ENCODE measurements at places on chromosomes 11 and 22.

DNA sequence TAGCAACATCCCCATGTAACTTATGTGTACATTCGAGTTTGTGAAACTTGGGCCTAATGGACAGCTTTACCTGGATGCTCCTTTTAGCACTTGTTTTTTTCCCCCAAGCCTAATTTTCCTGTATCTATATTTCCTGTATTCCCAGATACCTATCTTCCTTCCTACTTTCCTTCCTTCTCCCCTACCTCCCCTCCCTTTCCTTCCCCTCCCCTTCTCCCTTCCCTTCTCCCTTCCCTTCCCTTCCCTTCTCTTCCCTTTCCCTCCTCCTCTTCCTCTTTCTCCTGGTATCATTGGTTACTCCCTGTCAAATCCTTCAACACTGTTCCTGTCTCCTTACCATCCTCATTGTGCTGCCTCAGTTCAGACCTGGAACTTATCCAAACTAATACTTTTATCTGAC is 111.8 kb downstream of the HIPK3 start:
- no peak for DNase-seq

GRCh38 chr11:118658429-118659313 is 20.8 kb downstream of the TREH start:
- no peak for DNase-seq

DNA sequence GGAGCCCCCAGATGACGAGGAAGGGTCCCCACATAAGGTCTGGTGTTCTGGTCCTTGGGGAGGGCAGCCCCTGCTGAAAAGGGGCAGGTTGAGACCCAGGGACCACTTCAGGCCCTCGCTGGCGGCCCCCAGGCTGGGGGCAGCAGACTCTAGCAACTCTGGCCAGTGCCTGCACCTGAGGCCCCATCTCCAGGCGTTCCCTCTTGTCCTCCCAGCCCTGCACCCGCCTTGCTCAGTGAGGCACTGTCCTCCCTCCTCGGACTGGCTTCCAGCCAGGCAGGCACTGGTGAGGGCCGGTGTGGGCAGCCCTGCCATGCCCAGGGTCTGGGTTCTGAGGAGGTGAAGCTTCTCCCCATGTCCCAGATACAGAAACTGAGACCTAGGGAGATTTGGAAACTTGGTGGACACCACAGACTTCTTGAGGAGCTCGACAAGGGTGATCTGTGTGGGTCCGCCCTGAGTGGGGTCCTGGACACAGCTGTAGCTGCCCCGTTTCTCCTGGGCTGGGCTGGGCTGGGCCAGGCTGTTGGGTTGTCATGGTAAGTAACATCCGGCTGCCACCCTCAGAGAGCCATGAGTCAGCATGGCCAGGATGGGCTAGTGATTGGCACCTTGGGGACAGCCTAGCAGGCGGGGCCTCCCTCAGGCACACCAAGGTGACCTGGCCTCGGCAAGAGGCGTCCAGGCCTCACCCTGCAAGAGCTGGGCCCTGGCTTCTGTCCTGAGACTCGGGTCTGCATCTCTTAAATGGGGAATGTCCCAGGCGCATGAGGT is 11.1 kb upstream of the PHLDA2 start:
- no peak for DNase-seq

DNA sequence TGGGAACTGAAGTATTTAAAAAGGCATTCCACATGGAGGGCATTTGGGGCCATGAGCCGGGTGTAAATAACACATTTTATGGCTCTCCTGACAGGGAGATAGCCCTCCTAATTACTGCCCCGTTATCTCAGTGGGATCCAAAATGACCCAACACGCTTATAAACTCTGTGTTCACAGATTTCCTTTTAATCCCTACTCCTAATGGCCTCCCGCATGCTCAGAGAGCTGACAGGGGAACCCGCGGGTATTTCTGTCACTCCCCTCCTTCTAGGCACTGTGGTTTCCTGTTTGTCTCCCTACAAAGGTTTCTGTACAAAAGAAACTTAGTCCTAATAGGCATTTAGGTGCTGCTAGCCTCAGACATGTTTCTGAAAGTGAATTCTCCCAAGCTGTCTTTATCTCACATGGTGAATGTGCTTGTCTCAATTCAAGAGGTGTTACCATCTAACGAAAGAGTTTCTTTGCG is 202.8 kb upstream of the SEZ6L start:
- no peak for DNase-seq
